DMS153 (cell line): ENCODE measurements at places on chromosomes 13 and 19.

GRCh38 chr19:35665604-35666003, 713 bp upstream of the UPK1A start:
- no peak for DNase-seq

DNA sequence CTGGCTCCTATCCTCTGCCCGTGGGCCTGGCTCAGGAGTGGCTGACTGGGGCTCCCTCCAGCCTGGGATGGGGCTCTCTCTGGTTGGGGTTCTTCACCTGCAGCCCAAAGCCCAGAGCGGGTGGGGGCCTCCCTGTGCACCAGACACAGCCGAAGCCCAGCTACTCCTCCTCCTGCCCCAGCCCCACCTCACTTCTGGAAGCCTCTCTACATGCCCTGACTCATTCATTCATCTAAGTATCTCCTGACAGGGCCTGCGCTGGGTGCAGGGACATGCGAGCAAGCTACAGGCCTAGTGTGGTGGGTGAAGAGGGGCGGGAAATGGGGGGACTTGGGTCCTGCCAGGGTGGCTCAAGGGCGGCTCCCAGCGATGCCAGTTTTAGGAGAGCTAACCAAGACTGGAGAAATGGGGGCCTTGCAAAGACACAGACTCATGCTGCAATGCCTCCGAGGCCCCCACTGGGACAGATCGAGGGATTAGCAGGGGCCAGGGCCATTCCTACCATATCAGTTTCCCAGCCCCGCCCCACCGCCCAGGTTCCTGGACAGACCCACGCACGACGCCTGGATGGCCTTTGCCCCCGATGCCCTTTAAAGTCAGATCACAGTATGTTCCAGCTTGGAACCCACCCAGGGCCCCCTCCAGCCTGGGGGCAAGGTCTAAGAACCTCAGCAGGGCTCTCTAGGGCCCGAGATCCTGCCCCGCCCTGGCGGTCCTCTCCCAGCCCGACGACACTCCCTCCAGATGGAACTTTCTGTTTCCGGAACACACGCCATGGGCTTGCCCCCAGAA, 12.6 kb downstream of the LSM4 start:
- DNase-seq, result no peak

DNA sequence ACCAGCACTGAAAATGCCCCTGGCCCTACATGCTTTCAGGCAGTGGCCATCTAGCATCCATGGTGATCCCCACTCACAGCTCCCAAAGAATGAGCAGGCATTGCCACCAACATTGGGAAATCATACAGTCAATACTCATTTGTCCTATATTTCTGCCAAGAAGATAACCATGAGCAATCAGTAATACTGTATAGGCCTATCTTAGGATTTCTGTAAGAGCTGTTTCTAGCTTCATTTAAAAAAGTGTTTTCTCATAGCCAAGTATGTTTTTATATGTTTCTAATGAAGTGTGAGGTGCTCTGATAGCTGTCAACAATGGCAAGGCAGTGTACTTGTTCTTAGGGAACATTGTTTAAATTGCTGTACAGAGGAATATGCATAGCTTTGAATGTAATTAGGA, 428.7 kb downstream of the FGF9 start:
- DNase-seq, result no peak

GRCh38 chr13:79648191-79648590, 167.2 kb downstream of the NDFIP2 start:
- no peak for DNase-seq

GRCh38 chr19:20247016-20247683, 80.1 kb downstream of the ZNF486 start:
- no peak for DNase-seq

GRCh38 chr13:40114305-40114896, 458.9 kb downstream of the COG6 start:
- no peak for DNase-seq

DNA sequence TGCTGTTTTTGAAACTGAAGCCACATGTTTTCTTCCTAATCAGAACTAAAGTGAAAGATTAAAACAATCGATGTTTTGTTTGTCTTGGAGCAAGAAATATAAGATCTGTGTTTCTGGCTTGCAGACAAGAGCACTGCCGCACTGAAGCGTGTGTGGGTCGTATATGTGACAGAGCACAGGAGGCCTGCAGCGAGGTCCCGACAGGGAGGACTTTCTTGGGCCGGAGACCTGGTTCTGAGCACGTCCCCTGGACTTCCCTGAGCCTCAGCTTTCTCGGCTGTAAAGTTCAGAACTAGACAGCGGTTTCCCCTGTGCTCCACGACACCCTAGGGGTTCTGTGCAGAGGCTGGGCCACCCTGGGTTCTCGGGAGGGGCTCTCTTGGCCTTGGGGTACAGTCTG, 60.5 kb downstream of the GADD45B start:
- DNase-seq, result no peak

GRCh38 chr19:3115916-3116602, 19.8 kb upstream of the GNA15 start:
- DNase-seq, result no peak

- DNase-seq, result peak; percentile 20
Measured at GRCh38 chr13:33677215-33677614, 140.7 kb upstream of the RFC3 start.

DNA sequence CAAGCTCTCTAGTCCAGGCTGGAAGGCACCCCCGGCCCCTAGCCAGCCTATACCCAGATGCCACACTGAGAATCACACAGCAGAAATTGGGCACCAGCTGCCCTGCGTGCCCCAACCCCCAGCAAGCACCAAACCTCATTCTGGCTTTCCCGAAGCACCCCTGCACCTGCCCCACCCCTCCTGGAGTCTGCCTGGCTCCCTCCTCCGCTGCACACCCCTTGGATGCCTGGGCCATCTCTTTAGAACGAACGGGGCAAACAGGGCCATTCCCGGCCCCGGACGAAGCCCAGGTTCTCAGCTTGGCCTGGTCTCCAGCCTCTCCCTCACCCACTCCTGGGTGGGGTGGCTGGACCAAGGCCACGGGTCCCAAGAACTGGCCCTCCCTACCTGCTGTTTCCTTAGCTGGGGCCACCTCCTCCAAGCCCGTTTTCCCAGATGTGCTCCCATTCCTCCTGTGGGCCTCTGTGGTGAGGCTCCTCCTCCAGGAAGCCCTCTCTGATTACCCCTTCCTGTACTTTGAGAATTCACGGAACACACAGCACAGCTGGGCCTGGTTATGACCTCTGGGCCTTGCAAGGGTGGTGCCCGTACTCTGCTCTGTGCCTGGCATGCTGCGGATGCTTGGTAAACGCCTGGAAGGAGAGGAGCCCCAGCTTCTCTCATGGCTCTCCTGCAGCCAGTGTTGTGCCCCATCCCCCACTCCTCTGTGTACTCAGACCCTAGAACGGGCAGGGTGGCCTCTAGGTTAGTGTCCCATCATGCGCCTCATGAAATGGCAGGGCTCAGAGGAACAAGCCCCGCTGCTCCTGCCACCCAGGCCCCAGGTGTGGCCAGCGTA, 21.4 kb downstream of the CEBPG start:
- no peak for DNase-seq

DNA sequence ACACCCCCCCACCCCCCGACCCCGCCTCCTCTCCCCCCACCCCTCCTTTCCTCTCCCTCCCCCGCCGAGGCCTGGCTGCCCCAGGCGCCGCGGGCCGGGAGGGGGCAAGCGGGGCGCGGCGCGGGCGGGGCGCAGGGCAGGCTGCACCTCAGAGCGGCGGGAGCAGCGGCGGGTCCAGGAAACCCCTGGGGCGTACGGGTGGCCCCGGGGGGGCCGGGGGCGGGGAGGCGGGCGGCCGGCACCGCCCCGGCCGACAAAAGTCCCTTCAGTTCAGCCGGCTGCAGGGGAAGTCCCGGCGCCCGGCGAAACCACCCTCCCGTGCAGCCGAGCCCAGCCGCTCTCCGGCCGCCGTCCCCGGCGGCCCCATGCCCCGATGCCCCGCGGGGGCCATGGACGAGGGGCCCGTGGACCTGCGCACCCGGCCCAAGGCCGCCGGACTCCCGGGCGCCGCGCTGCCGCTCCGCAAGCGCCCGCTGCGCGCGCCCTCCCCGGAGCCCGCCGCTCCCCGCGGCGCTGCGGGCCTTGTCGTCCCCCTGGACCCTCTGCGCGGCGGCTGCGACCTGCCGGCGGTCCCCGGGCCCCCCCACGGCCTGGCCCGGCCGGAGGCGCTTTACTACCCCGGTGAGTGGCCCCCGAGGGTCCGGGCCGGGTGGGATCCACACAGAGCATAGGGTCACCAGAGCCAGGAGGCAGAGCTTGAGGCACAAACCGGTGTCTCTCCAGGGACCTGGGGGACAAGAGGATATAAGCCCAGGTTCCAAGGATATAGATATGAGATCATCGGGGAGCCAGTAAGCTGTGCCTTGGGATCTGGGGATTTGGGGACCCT, at the start of gene BCL3:
Gene BCL3, plus strand, starts transcription at position 283 of the 829 bp plus-strand sequence. Its CDS starts 83 bp downstream, at position 366.
- no peak for DNase-seq

DNA sequence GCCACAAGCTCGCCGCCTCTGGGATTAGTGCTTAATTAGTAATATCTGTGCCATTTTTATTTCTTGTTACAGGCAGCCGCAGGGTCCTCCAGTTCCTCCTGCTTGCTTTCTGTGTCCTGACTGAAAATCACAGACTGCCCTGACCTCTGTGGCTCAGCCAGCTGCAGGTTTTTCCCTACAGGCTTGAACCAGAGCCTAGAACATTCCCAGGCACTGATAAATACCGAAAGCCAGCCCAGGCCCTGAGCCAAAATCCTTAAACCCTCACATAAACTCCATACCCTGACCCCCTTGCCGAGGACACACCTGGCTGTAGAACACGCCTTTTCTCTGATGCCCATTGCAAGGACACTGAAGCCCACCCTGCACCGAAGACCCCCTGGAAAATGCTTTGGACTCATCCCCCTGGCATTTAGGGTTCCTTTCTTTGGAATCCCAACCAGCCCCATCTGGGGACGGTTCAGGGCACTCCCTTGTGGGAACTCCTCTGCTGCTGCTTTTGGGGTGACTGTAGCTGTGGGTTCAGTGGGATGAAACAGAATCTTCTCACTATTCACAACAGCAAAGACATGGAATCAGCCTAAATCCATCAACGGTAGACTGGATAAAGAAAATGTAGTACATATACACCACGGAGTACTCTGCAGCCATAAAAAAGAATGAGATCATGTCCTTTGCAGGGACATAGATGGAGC, 15.5 kb downstream of the DPP9 start:
- DNase-seq, result no peak

DNA sequence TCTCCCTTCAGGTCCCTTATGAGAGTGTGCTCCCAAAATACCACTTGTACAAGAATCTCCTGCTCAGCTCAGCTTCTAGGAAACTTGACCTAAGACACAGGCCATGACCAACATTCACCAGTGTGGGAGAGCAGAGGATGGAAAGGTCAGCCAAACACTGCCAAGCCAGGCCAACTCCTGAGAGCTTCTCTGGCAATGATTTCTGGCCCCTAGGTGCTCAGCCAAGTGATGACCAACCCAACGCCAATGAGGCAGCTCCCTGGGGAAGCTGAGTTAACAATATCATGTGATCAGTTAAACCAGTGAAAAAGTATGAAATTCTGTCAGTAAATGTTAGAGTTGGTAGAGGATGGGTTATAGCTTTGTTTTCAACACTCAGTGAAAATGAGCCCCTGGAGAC, 49.1 kb upstream of the FLT1 start:
- DNase-seq, result no peak

GRCh38 chr13:92952161-92952560, 274.4 kb upstream of the GPC6 start:
- DNase-seq, result no peak

DNA sequence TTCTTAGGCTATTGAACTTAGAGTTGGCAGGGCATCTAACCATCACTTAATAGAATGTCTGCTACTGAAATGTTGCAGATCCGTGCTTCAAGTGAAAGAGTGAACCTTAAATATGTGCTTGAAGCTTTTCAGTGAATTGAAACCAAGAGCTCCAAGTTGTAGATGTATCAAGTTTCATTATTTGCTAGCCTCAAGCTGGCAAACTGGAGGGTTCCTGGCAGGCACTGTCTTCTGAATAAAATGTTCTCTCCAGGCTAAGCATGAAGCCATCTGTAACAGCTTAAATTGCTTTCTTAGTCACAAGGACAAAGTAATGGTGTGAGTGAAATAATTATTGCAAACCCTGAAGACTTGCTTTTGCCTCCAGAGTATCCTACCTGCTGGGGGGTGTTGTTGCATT, 415.0 kb upstream of the SPRY2 start:
- DNase-seq, result peak; percentile 12

- DNase-seq, result no peak
Measured at GRCh38 chr13:38657191-38657590, 29.7 kb upstream of the FREM2 start.

GRCh38 chr19:35247526-35248309, 1.1 kb upstream of the LSR start:
- peak; percentile 93 for DNase-seq

DNA sequence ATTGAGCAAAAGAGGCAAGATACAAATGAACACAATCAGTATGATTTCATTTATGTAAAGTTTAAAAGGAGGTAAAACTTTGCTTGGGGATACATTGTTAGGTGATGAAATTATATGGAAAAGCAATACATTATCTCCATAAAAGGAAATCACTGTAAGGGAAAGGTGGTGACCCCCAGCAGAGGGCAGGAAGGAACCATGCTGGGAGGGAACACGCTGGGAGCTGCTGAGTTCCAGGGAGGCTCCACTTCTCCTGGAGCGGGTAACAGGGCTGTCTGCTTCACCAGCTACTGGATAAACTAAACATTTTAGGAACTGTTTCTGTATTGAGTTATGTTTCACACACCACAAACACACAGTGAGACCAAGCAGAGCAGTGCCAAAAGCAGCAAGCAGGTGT, 91.2 kb downstream of the KATNAL1 start:
- DNase-seq, result no peak

- no peak for DNase-seq
Measured at GRCh38 chr19:50703915-50704796, 15.4 kb downstream of the SHANK1 start.

DNA sequence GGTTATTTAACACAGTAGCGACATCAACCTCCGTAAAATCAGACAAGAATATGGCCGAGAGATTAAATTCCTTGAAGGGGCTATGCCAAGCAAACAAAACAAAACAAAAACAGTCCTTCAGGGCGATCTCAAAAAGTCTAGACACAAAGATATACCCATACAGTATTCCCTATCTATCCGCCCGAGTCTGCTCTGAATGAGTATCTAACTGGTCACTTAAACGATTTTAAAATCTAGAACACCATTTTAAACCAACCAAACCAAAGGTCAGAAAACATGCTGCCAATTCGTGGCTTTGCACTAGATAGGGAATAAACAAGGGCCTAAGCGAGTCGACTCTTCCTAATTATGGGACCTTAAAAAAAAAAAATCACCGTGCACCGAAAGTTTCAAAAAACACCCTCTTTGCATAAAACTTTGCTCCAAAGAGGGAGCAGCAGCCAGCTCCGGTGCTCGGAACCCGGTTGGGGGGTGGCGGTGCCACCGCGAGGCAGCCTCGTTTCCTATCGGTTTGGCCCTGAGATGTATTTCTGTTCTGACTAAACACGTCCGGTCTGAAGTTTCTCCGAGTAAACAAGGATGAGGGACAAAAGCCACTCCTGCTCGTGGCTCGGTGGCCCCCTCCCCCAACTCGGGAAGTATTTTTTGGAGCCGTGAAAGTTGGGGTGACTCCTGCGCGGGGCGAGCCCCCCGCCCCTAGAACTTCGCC, 1.8 kb downstream of the HMGB1 start:
- DNase-seq, result peak; percentile 23
